Choroid plexus epithelial cell (primary cell): ENCODE measurements at places on chromosomes 4 and X.

DNA sequence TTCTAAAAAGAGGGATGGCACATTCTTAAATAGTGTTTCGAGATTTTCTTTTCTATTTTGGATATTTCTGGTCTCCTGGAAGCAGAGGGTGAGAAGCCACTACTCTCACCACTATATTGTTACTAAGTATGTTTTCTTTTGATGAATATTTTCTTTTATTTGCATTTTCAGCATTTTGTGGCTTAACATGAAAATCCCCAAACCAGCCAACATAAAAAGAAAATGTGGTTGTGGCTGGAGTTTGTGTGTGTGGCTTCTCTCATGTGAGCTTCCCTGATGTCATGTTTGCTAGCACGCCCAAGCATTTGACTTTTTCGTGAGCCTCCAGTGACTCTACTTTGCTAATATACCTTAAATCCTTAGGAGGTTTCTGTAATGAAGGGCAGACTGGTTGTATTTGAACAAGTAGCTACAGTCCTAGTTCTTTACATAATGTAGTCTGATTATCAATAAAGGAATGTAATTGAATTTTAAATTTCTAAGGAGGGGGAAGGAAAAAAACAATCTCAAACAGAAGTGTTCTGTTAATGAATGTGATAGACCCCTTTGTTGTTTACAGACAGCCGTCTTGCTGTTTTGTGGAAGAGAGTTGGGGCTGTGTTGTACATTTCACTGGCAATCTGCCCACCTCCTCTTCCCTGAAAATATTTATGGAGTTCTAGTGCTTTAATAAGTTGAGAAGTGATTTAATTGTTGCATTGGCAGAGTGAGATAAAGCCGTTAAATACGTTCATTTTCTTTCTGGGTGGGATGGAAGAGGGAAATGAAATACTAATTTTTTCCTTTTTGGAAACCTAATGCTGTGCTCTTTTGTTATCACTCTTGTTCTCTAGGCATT lies 114.6 kb downstream of the ARHGAP10 start:
- DNase-seq = no peak

- DNase-seq = no peak
These were observed 13.7 kb downstream of the CCKAR start for GRCh38 chr4:26476545-26476944.

DNA sequence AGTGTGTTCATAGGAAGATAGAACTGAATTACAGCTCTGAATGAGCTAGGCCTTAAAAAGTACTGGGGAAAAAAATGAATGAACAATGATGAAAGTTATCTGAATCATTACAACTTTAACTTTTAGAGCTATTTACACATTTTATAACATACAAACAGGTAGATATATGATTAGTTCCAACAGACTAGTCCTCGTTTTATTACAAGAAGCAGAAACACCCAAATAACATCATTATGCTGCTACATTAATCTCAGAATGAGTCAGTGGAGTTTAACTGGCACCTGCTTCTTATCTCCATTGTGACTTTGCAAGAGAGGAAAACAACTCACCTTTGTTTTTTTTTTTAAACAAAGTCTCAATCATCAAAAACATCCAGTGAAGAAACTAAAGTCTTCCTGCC lies 15.2 kb downstream of the ATP8A1 start:
- no peak for DNase-seq

- DNase-seq = no peak
These were observed 21.6 kb downstream of the CD38 start for GRCh38 chr4:15799701-15800100.

GRCh38 chr4:31291238-31291637 lies 571.1 kb downstream of the PCDH7 start:
- no peak for DNase-seq

- DNase-seq = no peak
These were observed 111.1 kb upstream of the JADE1 start for GRCh38 chr4:128698386-128698785.

DNA sequence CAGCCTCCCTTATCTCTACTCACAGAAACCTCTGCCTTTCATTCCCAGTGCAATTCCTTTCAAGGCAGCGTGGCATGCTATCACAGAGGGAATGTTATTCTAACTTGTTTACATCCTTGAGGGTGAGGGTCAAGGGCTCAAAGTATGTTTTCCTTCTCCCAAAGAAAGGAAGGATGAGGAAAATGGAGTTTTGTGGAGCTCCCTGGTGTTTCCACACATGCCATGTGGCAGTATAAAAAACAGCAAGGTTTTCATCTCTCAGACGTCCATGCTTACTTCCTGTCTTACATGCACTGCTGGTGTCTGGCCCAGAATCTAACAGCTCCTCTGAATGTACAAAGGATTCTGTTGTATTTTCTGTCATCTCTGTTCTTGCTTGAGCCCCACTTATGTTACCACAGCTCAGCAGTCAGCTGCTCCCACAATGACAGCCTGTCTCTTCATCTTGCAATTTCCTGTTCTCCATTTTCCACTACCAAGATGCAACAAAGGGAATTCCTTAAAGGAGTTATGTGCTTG lies 128.0 kb downstream of the SNCA start:
- DNase-seq = peak; percentile 64

DNA sequence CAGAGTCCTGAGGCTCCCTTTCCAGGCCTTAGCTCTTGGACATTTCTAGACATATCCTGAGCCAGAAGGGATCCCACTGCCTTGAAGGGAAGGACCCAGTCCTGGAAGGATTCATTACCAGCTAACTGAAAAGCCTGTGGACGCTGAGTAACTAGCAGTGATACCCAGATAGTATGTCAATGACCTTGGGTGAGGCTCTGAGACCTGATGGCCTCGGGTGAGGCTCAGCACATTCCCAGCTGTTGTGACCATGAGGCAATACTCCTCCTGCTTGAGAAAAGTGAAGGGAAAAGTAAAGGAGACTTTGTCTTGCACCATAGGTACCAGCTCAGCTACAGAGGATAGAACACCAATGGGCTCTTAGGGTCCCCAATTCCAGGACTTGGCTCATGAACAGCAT lies 268.1 kb downstream of the DKK2 start:
- no peak for DNase-seq

DNA sequence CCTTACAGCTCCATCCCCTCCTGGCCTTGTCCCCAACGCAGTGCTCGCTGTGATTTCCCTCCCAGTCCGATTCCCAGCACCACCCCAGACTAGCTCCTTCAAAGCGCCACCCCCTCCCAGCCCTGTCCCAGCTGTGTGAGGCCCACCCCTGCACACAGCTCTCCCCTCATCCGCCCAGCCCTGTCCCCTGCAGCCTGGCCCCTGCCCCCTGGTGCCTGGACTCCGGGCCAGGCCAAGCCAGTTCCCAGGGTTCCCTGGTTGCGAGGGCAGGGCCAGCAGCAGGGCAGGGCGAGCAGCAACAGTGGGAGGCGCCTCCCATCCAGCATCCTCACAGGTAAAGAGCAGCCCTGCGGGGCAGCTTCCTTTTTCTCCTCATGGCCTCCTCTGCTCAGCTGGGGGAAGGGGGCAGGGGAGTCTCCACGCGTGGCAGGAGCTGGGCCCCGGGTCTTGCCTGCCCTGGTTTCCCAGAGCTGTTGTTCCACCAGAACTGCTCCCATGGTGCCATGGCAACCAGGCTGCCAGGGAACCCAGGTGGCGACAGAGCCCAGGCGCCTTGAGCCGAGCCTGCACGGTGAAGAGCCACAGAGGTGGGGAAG lies 24.8 kb downstream of the IQSEC2 start:
- DNase-seq = no peak

DNA sequence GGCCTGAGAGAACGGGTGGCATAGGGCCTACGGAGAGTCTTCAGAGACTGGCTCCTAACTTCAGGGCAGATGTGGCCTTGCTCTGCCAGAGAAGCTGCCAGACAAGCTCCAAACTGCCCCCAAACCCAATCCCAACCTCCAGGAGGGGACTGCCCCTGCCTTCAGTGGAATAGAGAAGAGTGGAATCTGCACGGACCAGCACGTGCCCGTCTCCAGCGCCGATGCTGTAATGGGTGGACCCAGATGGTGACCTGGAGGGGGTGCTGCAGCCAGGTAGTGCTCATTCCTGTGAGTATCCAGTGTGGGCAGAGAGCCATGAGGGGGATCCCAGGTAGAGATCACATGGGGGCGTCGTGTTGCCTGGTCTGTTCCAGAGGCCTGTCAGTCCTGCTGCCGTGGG lies 73.2 kb upstream of the NKX1-1 start:
- DNase-seq = no peak

- no peak for DNase-seq
These were observed 33.1 kb upstream of the GK start for GRCh38 chrX:30620125-30620524.

- peak; percentile 1 for DNase-seq
These were observed 218.2 kb upstream of the ZCCHC13 start for GRCh38 chrX:74085642-74086236.

- no peak for DNase-seq
These were observed 103.2 kb upstream of the PABPC5 start for GRCh38 chrX:91331476-91331875.

- no peak for DNase-seq
These were observed 779.5 kb downstream of the TRIML1 start for GRCh38 chr4:188918787-188919186.

DNA sequence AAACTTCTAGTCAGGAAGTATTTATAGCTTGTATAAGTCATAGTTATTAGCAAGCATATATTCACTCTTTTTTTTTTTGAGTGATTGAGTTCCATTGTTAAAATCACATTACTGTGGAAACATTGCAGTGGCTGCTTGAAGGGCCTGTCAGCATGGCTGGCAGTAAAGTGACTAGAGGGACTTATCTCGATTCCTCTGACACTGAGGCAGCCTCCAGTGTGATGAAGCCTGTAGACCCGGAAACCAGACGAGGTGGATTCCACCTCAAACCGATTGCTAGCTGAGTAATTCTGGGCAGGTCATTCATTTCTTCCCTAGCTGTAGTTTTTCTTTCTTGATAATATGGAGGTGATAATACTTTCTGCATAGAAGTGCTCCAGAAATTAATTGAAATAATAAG lies 4.7 kb downstream of the FAM149A start:
- no peak for DNase-seq

DNA sequence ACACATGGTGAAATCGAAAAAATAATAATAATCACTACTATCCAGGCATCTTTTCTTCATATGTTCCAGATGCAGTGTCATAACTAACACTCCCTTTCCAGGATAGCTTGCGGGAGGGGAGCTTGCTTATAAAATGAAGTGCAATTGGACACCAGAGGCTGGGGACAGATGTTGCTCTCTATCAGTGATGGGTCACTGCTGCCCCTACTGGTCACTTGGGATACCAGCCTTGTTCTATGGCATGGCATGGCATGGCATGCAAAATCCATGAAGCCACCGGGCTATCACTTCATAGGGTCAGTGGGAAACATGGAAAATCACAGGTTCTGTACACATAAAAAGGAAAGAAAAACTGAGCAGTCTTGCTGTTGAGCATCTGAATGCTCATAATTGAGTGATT lies 168.1 kb downstream of the GLRA2 start:
- DNase-seq = peak; percentile 30

- peak; percentile 76 for DNase-seq
These were observed 98.8 kb upstream of the CLNK start for GRCh38 chr4:10783351-10783750.

DNA sequence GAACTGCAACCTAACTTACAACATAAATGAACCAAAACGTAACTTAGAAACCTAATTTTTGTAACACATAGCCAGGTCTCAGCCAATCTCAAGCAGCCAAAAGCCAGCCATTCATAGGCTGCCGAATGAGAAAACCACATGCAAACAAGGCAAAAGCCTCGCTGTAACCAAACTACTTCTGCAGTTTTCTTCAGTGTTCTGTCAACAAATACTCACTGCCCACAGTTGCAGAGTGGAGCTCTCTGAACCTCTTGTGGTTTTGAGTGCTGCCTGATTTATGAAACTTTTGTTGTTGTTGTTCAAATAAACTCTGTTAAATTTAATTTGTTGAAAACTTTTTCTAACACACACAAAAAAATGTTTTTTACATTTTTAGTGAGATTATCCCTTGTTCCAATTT lies 251.2 kb downstream of the PAPSS1 start:
- no peak for DNase-seq

- DNase-seq = no peak
These were observed 18.4 kb upstream of the MAGEB17 start for GRCh38 chrX:16148896-16149295.

- peak; percentile 10 for DNase-seq
These were observed 290.0 kb upstream of the DIAPH2 start for GRCh38 chrX:96394598-96394997.

- DNase-seq = no peak
These were observed 367.5 kb downstream of the PRDM5 start for GRCh38 chr4:120555058-120555457.

DNA sequence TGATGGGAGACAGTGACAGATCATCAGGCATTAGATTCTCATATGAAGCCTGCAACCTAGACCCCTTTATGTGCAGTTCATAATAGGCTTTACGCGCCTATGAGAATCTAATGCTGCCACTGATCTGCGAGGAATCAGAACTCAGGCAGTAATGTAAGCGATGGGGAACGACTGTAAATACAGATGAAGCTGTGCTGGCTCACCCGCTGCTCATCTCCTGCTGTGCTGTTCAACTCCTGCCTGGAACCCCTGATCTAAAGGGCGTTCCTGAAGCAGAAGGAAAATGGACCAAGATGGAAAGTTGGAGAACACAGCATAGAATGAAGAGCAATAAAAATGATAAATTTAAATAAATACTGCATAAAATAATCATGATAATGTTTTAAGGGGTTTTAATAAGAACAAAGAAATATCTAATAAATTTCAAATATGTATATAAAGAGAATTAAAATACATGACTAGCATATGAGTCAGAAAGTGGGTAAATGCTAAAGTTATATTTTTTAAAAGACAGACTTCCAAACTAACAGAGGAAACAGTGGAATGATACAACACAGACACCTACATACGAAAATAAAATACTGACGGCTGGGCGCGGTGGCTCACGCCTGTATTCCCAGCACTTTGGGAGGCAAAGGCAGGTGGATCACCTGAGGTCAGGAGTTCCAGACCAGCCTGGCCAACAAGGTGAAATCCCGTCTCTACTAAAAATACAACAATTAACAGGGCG lies 59.2 kb downstream of the RBM47 start:
- DNase-seq = peak; percentile 43

- DNase-seq = no peak
These were observed 55.0 kb downstream of the SYTL5 start for GRCh38 chrX:38061335-38061734.

GRCh38 chrX:51215266-51215665 lies 117.4 kb upstream of the NUDT10 start:
- no peak for DNase-seq

GRCh38 chr4:36351082-36351666 lies 69.8 kb downstream of the DTHD1 start:
- DNase-seq = peak; percentile 53

DNA sequence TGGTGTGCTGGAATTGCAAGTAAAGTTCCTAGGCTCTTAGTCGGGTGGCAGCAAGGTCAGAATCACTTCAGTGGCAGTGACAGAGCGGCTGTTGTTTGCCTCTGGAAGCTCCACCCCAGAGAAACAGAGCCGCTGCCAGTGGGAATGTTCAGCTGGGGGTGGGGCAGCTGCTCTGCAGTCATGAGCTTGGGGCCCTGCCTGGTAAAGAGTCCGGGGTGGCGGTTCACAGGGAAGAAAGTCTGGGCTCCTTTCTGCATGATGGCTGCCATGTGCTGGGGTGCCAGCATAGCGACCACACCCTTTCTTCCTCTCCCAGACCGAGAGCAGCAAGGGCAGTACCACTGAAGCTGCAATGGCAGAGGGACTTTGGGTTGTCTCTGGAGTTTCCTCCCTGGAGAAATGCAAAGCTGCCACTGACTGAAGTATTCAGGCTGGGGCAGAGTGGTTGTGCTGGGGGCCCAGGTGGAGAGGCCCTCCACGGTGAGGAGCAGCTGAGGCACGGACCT lies 108.8 kb upstream of the CENPE start:
- DNase-seq = peak; percentile 10
